Activated CD4-positive, alpha-beta T cell treated with anti-CD3 and anti-CD28 coated beads for 1 hour (primary cell): ENCODE measurements at places on chromosomes 12 and 14.

- no peak for DNase-seq
Observed at GRCh38 chr12:46531804-46532203, 159.2 kb upstream of the SLC38A2 start.

GRCh38 chr12:6757028-6757690 is 4.2 kb upstream of the MLF2 start:
- no peak for DNase-seq

DNA sequence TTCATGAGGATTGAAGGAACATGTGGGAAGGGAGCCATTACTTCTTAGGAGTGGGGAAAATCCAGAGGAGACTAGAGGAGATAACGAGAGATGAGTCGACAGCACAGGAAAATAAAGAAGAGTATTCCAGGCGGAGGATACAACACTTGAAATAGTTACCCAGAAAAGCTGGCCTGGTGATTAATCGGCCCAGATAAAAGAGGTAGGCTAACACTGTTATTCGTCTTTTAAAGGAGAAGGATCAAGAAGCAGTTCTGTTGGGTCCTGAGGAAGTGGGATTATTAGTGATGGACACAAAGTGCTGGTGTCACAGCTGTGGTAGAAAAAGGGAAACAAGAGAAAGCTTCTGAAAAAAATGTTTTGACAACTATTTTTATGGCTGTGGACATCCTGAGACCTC is 425.3 kb downstream of the ZFP36L1 start:
- DNase-seq: no peak

DNA sequence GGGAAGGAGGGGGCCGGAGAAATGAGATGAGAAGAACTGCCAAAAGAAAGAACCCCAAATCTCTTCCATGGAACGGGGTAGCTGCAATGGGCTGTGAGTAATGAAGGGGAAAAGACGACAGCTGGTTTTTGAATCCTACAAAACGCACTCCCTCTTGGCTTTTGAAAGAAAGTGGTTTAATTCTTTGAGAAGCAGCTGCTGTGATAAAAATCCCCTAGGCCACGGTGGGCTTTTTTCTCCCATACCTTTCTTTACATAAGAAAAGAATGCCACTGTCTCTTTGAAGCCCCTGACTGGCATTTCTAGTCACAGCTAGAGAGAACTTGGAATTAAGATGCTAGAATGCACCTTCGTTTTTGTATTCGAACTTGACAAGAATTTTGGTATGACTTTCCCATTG is 486.1 kb downstream of the GLT1D1 start:
- DNase-seq: no peak

GRCh38 chr14:102238766-102239165 is 66.2 kb downstream of the MOK start:
- DNase-seq: no peak

- DNase-seq: no peak
Observed at GRCh38 chr12:24534622-24535021, 414.3 kb downstream of the BCAT1 start.

GRCh38 chr12:117151403-117152031 is 38.8 kb downstream of the FBXO21 start:
- no peak for DNase-seq

DNA sequence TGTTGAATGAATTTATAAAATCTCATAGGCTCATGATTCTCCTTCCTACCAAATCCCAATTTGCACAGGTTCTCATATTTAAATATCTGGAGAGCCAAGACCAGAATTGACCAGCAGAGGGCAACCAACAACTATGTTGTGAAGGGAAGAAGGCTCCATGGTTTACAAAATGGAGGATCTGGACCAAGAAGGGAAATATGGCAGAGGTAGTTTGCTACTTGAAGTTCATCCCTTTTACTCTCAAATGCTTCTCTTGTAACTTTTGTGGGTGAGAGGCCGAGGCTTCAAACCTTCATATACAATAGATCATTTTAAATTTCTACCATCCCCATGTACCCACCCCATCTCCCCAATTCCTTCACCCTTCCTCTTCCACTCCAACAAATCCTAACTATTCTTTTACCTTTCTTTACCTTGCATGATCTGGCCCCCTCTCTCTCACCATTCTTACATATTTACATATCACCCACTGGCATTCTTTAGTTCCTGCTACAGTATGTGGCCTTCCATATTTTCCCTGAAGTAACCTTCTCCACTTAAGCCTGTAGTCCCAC is 3.8 kb upstream of the SMARCC2 start:
- peak; percentile 41 for DNase-seq

DNA sequence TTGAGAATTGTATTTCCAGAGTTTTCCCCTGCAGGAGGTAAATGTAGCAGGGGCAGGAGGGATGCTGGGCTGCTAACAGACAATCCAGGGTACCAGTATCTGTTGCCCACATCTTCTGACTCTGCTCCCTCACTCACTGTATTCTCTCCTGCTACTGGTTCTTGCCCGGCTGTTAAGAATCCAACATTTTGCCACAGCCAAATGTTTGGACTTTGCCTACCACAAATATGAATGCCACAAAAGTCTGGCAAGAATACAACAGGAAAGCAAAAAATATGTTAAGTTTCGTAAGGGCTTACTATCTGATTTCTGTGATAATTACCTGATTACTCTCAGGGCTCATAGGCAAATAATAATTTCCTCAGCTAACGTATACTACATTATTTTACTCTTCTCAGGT is 160.0 kb downstream of the BCAT1 start:
- DNase-seq: no peak

DNA sequence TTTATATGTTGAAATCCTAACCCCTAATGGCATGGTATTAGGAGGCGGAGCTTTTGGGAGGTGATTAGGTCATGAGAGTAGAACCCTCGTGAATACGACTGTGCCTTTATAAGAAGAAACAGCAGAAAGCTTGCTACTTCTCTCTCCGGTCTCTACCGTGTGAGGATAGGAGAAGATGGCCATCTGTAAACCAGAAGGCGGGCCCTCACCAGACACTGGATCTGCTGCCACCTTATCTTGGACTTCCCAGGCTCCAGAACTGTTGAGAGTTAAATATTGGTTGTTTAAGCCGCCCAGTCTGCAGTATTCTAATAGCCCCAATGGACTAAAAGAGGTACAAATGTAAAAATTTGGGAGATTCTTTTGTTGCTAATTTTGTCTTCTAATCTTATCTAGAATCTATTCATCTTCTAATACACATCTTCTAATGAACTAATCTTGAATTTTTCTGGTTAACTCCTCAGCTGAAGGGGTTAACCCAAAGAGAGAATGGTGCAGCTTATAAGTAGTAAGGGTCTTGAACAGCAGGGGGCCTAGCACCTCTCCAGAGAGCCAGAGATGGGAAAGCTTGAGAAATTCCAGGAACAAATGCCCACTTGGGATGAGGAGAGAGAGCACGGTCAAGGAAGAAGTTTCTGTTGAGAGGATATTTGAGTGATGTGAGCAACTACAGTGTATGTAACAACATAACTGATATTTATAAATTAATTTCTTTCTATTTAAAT is 264.0 kb upstream of the GRIP1 start:
- DNase-seq: no peak

DNA sequence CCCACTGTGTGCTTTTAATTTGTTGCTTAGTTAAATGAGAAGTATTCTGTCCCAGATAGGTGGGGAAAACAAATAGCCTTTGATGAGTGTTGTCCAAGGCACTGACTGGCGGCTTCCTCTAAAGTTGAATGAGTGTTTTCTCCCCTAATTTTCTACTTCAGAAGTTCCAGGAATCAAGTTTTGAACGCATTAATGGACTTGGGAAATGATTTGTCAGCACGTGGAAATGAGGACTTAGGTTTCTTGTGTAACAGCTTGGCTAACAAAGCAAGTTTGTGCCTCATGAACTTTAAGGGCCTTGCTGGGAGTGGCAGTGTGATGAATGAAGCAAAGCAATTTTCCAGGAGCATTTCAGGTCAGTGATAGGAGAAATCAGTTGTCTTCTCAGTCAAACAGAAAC is 56.9 kb downstream of the LIN52 start:
- DNase-seq: no peak

GRCh38 chr12:6062757-6063735 is 61.4 kb downstream of the VWF start:
- DNase-seq: peak; percentile 36

- DNase-seq: no peak
Observed at GRCh38 chr12:66269757-66270383, 32.4 kb upstream of the HELB start.

DNA sequence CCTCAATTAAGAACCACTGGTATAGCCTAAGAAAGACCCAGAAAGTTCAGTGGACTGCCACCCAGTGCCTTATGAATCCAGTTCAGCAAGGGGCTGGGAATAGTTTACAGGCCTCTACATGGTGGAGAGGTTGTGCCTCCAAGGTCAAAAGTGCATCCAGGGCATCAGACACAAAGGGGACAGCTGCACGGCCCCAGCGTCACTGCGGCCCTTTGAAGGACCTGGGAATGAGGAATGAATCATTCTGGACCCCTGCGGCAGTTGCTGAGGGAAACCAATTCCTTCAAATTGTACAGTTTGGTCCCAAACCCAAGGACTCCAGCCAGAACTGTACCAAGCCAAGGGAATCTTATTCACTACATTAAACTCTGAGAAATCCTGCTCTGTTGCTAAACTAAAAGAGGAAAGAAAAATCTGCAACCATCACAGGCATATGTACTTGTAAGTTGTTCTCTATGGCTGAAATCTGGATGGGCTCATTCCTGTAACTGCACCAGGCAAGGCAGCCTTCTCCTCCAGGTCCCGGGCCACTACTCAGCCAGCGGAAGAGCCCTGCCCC is 10.9 kb upstream of the NGB start:
- DNase-seq: no peak

GRCh38 chr14:71885301-71885700 is 46.9 kb upstream of the RGS6 start:
- DNase-seq: no peak

GRCh38 chr12:54442961-54443360 is 23.9 kb upstream of the ITGA5 start:
- no peak for DNase-seq

GRCh38 chr12:128322341-128322740 is 55.4 kb downstream of the TMEM132C start:
- DNase-seq: no peak

DNA sequence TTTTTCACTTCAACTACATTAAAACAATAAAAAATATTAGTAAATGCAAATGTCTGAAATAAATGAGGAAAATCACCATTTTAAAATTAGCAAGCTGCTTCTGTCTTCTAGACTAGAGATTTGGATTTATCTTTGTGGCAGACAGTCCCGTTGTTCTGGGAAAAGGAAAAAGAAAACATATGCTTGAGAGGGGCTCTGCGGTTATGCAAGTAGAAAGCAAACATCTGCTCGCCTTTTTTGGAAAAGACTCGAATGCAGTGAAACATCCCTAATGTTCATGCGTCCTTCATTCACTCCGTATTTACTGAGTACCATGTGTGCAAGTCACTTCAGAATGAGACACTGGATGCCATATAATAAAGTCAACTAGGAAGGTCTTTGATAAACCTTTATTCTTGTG is 44.9 kb downstream of the IFNG start:
- DNase-seq: no peak

DNA sequence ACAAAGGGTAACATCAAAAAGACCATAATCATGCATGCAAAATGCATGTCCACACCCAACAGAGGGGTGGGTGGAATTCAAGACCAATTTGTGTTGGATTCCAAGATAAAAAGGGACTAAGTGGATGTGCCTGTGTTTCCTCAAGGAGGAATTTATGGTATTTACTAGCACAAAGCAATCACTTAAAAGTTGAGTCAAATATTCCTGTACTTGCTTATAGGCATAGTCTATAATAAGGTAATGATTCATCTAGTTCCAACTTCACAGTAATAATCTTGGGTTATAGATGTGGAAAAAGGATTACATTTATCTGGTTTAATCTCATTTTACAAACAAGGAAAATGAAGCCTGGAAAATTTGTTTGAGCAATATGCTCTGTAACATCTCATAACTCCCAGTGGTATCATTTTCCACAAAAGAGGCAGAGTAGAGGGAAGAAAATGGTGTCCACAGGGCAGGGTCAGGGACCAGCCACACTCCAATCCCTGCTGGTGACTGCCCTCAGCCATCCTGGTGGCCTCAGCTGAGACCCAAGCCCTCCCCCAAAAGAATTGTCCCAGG is 80.8 kb upstream of the REP15 start:
- DNase-seq: no peak

GRCh38 chr14:59931237-59931636 is 11.3 kb downstream of the LRRC9 start:
- no peak for DNase-seq

DNA sequence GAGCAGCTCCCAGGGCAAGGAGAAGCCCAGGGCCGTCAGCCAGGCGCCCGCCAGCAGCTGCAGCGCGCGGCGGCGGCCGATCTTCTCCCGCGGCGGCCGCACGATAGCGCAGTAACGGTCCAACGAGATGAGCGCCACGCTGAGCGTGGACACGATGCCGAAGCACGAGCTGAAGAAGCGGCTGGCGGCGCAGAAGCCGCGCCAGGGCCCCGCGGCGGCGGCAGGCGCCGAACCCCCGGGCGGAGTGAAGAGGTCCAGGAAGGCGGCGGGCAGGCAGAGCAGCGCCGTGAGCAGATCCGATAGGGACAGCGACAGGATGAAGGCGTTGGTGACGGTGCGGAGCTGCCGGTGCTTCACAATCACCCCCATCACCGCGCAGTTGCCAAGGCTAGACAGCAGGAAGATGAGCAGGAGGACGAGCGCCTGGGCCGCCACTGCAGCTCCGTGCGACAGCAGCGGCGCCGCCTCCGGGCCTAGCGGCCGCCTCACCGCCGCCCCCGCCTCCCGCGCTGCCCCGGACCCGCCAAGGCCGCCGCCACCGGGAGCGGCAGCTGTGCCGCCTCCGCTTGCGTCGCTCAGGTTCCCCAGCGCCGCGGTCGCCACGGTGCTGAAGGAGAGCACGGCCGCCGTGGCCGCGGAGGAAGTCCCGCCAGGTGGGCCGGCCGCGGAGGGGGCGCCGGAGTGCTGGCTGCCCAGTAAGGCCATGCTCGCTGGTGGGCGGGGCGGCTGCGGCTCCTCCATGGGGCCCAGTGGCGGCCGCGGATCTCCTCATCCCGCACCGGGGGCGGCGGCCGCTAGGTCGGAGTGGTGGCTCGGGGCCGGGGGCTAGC is 479 bp downstream of the GPR135 start:
- peak; percentile 20 for DNase-seq

- no peak for DNase-seq
Observed at GRCh38 chr12:73106296-73106695, 834.1 kb downstream of the TRHDE start.

- no peak for DNase-seq
Observed at GRCh38 chr12:48946943-48947342, 10.3 kb downstream of the ARF3 start.

- no peak for DNase-seq
Observed at GRCh38 chr12:11075642-11076041, 13.5 kb upstream of the TAS2R46 start.

GRCh38 chr12:51839310-51839947 is 9.1 kb downstream of the FIGNL2 start:
- DNase-seq: no peak

- DNase-seq: no peak
Observed at GRCh38 chr12:108784270-108784669, 53.0 kb upstream of the CORO1C start.

- no peak for DNase-seq
Observed at GRCh38 chr12:105983622-105984320, 155.0 kb downstream of the NUAK1 start.

GRCh38 chr14:79331830-79332229 is 879.5 kb downstream of the DIO2 start:
- DNase-seq: no peak

GRCh38 chr12:49334681-49335080 is 2.3 kb downstream of the C1QL4 start:
- no peak for DNase-seq

GRCh38 chr12:1878214-1878613 is 40.2 kb downstream of the CACNA2D4 start:
- DNase-seq: peak; percentile 3

- DNase-seq: no peak
Observed at GRCh38 chr14:101365329-101366158, 195.8 kb upstream of the DIO3 start.

- DNase-seq: no peak
Observed at GRCh38 chr12:101181776-101182175, 28.3 kb downstream of the SLC5A8 start.
